ENCODE measurements at places on chromosomes 4 and X. TPM values are rescaled to one million over a fixed set of nuclear protein-coding genes. Genes with fewer than 3 reads are reported as not detected.

The DCX gene
- not detected for total RNA-seq

The SSX4B gene
- total RNA-seq, result not detected

The WWC2 gene
- 35.0 TPM for total RNA-seq

The VMA21 gene
- total RNA-seq, result 70.7 TPM

The BLTP1 gene
- 55.4 TPM for total RNA-seq

The PRDM8 gene
- 0.33 TPM for total RNA-seq

The ANKRD50 gene
- total RNA-seq, result 91.9 TPM

The STOX2 gene
- total RNA-seq, result 0.07 TPM

The SLC49A3 gene
- 1.1 TPM for total RNA-seq

The PABPC1L2A gene
- total RNA-seq, result not detected

The CYBB gene
- not detected for total RNA-seq

- DNase-seq, result no peak
Observed at GRCh38 chr4:32962100-32962499, 2241.9 kb downstream of the PCDH7 start.

DNA sequence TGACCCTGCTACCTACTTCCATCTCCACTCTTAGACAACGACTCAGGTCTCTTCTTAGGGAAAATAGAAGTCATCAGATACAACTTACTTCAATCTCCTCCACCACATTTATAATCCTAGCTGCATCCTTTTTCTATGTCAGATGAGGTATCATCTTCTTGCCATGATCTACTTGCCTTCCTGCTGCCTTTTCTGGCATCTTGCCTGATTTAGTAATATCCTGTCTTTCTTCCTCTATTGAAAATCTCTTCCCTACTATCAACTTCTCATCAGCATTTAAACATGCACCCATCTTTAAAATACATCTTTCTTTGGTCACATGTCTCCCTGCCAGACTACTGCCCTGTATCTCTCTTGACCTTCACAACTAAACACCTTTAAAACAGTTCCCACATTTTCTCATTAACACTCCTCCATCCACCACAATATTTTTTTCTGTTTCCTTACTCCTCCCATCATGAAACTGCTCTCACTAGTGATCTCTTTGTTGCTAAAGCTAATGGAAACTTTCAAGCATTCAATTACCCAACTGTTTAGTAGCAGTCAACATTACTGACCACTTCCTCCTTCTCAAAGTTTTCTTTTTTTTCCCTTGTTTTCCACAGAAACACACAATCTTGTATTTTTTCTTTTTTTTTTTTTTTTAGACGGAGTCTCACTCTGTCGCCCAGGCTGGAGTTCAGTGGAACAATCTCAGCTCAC, 100.8 kb upstream of the CXorf66 start:
- DNase-seq, result no peak

GRCh38 chrX:44815681-44816080, 28.1 kb upstream of the DUSP21 start:
- DNase-seq, result no peak

GRCh38 chr4:1998296-1998695, 10.5 kb downstream of the NELFA start:
- DNase-seq, result no peak

- DNase-seq, result no peak
Observed at GRCh38 chrX:37872303-37872655, 24.9 kb upstream of the DYNLT3 start.

GRCh38 chr4:142815834-142816233, 30.3 kb downstream of the INPP4B start:
- DNase-seq, result no peak

- DNase-seq, result no peak
Observed at GRCh38 chrX:132226169-132226568, 6.9 kb upstream of the RAP2C start.

DNA sequence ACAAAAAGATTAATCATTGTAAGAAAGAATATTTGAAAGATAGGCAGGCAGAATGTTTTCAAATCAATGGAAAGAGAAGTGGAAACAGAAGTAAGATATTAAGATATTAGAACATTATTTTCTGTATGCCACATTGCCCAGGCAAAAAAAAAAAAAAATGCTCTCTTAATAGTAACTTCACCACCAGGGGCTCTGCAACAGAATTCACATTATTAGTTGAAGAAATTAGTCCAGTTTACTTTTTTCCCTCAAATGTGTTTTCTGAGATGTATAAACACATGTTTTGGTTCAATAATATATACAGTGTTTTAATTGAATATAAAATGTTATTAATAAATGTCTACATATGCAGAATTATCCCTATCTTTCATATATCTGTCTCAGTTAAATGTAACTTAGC, 78.0 kb upstream of the ADAD1 start:
- no peak for DNase-seq

DNA sequence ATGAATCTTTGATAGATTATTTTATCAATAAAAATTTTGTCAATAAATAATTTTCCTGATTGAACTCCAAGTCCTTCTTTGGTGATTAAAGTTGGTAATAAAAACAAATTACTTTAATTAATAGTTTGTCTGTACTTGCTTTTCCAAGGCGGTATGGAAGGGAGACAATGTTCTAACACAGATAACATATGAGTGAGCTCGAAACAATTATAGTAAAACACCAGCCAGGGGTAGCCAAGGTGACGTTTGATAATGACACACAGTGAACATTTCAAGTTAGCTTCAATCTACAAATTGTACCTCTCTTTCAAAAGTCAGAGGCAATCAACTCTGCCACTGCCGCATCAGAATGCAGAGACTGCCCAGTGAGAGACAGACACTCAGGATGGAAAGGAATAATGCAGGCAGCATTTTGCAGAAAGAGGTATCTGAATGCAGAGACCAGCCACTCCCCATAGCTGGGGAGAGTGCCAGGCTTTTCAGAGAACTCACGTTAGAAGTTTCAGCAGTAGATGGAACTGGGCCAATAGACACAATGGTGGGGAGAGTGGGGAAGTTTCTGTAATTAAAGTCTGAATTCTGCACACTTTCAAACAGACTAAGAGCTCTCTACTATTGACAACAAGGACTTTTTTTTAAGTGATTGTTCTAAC, 18.1 kb upstream of the ATOH1 start:
- DNase-seq, result no peak

- DNase-seq, result no peak
Observed at GRCh38 chrX:45003085-45003484, 130.1 kb downstream of the KDM6A start.

DNA sequence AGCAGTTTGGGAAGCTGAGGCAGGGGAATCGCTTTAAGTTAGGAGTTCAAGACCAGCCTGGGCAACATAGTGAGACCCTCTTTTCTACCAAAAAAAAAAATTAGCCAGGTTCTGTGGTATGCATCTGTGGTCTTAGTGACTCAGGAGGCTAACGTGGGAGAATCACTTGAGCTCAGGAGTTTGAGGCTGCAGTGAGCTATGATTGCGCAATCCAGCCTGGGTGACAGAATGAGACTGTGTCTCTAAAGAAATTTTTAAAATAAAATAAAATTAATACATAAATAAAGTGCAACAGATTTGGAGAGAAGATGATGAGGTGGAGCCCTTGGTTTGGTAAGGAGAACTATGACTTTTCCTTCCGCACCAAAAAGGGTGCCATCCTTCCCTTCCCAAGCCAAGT, 436.9 kb downstream of the NLGN4X start:
- DNase-seq, result no peak

GRCh38 chr4:70280567-70280966, 38.2 kb downstream of the CSN3 start:
- no peak for DNase-seq

GRCh38 chr4:8761167-8761823, 110.3 kb downstream of the HMX1 start:
- DNase-seq, result no peak

DNA sequence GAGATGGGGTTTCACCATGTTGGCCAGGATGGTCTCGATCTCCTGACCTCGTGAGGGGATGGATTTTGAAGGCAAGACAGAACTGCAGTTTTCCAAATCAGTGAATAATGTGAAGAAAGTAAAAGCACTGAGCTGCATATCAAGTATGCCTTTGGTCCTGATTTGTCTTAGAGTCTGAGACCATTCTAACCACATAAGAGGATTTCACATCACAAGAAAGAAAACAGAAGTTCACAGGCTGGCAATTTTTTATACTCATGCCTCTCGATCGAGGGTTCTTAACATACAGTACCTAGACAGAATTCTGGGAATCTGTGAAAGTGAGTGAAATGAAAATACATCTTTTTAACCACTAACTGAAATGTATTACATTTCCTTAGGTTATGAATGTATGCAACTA, 23.3 kb downstream of the CHIC2 start:
- no peak for DNase-seq

GRCh38 chr4:48778431-48779094, 1.5 kb downstream of the FRYL start:
- DNase-seq, result no peak

DNA sequence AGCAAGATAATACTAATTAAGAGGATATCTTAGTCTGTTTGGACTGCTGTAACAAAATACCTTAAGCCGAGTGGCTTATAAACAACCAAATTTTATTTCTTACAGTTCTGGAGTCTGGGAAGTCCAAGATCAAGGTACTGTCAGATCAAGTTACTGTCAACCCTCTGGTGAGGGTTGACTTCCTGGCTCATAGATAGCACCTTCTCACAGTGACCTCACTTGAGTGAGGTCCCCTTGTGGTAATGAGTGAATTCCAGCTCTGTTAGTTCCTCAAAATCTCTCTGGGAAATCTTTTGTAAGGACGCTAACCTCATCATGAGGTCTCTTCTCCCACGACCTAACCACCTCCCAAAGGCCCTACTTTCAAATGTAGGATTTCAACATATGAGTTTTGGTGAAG, 36.9 kb upstream of the ADGRA3 start:
- DNase-seq, result no peak

DNA sequence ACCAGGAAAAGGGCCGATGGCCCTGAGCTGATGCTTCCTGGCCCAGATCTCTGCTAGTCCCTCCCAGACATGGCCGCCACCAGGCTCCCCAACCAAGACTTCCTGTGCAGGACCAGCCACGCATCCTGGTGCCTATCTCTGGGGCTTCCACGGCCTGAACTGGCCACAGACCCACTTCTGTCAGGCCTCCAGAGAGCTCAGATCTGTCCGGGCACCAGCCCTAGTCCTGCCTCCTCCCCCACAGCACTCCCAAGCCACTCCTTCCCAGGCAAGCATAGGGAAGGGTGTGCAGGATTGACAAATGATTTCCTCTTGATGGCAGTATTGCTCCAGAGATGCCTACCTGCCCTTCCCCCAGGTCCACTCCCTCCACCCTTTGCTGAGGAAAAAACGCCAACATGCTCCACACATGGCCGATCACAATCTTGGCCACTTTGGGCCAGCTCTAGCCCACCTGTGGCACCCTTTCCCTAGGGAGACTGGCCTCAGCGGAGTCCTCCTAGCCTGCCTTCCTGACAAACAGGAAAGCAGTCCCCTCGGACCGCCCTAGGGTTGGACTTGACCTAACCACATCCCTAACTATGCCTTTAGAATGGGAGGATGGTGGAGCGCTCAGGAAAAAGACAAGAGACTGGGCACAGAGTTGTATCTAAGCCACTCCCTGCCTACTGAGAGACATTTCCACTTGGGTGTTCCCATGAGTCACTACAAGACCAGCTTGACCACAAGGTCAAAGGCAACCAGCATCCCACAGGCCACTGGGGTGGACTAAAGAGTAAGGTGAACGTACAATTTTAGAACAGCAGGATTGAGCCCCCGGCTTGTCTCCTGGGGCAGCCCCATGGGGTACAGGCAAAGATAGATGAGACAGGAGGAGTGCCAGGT, 277.5 kb upstream of the AGTR2 start:
- no peak for DNase-seq

- DNase-seq, result no peak
Observed at GRCh38 chr4:81060587-81061343, 30.3 kb downstream of the BMP3 start.

DNA sequence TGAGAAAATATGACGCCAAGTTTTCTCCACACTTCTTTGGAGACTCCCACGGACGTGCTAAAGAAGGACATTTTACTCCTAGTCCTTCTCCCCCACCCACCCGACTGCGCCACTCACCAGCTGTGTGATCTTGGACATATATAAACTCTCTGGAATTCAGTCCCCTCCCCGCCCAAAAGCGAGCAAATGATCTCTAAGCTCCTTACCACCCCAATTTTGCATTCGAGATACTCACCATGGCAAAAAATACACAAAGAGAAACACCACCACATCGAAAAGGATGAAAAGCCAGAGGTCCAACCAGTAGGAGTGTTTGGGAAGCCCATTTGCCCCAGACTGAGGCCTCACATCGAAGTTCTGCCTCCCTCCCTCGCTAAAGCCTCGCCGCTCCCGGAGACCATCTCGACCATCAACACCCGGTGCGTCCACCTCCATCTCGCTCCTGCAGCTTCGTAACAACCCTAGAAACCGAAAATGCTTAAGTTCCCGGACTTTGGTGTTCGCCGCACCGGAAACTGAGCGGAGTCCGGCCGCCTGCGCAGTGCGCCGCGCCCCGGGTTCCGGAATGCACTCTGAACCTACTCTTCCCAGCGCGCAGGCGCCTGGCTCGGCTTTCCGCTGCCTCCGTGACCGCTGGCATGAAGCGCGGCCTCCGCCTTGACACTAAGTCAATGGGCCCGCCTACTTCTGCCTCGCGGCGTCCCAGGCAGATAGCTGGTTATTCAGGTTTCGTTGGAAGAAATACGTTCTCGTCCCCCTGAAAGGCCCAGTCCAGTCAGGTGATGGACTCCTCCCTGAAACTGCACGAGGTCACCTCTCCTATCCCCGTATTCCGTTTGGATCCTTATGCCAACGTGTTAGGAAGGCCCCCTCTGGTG, 21.6 kb downstream of the FABP2 start:
- DNase-seq, result peak; percentile 66

GRCh38 chr4:25767877-25768725, 94.7 kb downstream of the SEL1L3 start:
- peak; percentile 58 for DNase-seq

- no peak for DNase-seq
Observed at GRCh38 chr4:142550965-142551364, 295.1 kb downstream of the INPP4B start.

- no peak for DNase-seq
Observed at GRCh38 chr4:82754513-82755165, 44.0 kb downstream of the SCD5 start.

Measured in pulmonary artery endothelial cell (primary cell).